Ovary (tissue), 10 donors: ENCODE measurements at places on chromosomes 2 and 18.

- DNase-seq = no peak
These were observed 13.2 kb downstream of the MFSD2B start for GRCh38 chr2:24022975-24023575.

- no peak for DNase-seq
These were observed 124.2 kb downstream of the CABYR start for GRCh38 chr18:24263050-24263449.

DNA sequence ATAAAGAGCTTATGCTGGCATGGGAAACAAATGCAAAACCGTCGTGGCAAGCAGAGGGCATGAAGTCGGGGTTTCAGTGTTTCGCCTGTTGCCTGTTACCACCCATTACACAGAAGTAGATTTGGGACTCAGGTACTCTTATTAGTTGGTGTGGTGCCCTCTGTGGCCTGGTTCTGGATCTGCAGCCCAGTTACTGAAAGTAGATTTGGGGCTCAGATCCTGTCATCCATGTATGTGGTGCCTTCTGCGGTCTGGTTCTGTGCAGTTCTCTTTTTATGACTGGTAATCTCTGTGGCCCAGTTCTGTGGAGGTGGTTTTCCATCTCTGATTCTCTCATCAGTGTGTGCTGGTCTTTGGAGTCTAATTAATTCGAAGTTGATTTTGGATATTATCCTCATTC lies 45.2 kb downstream of the ADNP2 start:
- DNase-seq = peak; percentile 29

DNA sequence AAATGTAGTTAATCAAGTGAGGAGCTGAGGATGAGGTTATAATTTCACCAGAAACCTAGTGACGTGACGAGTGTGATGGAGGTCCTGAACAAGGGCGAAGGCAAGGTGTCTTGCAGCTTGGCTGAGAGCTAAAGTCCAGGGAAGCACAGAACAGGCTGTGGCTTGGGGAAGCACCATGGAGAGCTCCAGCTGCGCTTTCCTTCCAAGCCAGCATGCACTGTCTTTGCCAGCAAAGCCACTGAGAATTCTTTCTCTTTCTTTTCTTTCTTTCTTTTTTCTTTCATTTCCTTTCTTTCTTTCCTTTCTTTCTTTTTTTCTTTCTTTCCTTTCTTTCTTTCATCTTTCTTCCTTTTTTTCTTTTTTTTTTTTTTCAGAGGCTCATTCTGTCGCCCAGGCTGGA lies 239.3 kb downstream of the FBXO15 start:
- no peak for DNase-seq

- DNase-seq = no peak
These were observed 267.5 kb downstream of the CALCRL start for GRCh38 chr2:187180529-187180928.

DNA sequence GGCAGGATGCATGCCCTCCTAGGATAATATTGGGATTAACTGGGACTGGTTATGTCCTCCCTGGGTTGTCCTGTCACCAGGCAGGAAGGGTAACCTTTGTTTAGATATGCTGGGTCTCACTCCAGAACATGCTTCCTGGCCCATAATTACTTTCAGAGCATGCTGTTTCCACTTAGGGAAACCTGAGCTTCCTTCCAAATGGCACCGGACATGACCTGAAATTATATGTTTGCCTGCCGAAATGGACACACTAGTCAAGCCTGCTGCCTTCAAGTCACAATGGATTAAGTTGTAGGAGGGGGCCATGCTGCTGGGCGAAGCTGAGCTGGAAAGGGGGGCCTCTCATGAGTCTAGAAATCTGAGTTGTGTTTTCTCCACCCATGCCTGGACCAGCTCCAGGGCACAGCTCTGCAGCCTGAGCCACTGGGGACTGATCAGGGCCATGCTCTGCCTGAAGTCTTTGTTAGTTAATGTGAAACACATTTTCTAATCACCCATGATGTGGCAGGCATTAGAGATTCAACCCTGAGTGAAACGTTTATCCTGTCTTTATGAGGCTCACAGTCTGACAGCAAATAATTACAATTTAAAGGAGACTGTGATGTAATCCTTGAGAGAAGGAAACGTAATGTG lies 273.3 kb downstream of the TNS1 start:
- DNase-seq = peak; percentile 56

- DNase-seq = no peak
These were observed 31.9 kb upstream of the MAPRE3 start for GRCh38 chr2:26938399-26939118.

- DNase-seq = no peak
These were observed 12.0 kb upstream of the BCL11A start for GRCh38 chr2:60565472-60565871.

DNA sequence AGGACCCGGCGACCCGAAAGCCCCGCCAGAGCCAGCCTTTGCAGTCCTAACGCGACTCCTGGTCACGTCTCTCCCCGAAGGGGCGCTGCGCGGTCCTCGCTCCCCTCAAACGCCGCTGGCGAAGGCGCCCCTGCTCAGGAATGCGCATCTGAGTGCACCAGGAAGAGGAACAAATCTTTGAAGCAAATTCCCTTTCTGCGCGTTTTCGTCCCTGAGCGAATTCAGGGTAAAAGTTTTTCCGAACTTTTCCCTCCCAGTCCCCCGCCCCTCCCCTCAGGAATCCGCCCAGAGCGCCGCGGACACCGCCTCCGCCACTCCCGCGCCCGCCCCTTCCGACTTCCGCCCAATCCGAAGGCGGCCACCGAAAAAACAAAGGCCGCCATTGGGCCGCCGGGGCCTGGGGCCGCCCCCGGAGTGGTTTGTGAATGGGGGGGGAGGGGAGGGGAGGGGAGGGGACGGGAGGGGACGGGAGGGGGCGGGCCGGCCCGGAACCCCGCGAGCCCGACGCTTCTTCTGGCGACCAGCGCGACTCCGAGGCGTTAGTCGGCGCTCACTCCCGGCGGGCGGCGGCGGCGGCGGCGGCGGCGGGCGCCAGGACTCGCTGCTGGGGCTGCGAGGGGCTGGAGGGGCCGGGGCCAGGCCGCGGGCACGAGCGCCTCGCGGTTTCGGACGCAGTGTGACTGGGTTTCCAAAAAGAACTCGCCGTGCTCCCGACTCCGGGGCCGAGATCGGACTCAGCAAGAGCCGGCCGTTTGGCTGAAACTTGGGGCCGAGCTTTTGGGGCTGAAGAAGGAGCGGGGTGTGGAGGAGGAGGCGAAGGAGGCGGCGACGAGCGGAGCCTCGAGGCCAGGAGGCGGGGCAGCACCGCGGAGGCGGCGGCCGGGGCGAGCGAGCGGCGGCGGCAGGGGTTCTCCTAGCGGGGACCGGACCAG lies at the start of gene FZD7:
FZD7 (plus strand) TSS at position 539 of the 932 bp plus-strand sequence. CDS start 793 bp downstream, outside the sequence.
- peak; percentile 97 for DNase-seq

- no peak for DNase-seq
These were observed 466.1 kb upstream of the MC4R start for GRCh38 chr18:60838677-60839076.

- DNase-seq = no peak
These were observed 584.3 kb downstream of the ADCYAP1 start for GRCh38 chr18:1488957-1489356.

- DNase-seq = no peak
These were observed 130.0 kb upstream of the STON1 start for GRCh38 chr2:48399828-48400552.

GRCh38 chr18:43620936-43621335 lies 343.6 kb upstream of the SYT4 start:
- DNase-seq = no peak

DNA sequence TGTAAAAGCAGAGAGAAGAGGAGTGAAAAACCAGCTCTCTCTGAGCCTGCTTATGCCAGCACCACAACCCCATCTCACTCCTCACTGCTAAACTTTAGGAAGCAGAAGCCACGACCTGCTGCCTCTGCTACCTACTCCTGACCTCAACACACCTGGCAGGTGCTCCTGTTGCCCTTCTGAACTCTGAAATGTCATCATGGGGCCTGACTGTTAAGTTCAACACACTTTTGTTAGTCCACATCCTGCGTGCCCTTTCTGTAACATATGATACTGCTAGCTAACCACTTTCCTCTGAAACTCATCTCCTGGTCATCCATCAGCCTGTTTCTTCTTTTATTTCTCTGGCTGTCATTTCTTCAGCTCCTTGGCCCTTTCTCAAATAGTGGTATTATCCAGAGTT lies 118.1 kb downstream of the EPB41L3 start:
- no peak for DNase-seq

DNA sequence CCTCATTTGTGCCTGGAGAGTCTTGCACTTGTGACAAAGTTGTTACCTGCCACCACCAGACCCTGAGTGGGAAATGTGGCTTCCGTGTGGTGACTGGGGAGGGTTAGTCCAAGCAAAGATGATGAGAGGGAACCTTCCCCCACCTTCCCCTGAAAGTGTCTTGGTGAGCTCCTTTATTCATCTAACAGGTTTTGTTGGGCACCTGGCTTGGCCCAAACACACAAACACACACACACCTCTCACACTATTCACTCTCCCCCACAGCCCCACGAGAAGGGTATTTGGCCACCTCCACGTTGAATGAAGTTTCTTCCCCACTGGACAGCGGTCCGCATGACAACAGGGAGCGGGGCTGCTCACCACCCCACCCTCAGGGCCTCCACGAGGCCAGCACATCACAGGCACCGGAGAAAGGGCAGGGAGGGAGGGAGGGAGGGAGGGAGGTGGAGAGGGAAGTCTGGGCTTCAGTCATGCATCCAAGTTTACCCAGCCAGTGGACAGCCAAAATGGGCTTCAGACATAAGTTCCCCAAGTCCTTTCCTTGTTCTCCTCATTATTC lies 1.4 kb downstream of the CIB4 start:
- no peak for DNase-seq

DNA sequence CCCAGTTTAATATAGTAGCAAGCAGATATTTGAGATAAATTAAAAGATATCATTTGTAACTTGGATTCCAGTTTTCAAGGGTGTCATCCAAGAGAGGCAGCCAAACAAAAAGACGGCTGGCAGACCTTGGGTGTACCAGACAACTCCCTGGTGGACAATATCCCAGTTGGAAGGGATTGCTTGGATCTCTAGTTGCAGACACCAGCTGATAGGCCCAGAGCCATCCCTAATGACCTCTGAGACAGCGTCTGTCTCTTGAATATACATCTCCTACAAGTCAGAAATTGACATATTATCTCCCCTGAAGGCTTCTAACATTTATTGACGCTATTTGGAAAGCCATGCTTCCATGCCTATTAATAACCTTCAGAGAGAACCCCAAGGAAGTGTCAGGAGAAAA lies 67.7 kb downstream of the ACVR1 start:
- DNase-seq = no peak

GRCh38 chr2:192051533-192051932 lies 143.2 kb downstream of the TMEFF2 start:
- DNase-seq = no peak

DNA sequence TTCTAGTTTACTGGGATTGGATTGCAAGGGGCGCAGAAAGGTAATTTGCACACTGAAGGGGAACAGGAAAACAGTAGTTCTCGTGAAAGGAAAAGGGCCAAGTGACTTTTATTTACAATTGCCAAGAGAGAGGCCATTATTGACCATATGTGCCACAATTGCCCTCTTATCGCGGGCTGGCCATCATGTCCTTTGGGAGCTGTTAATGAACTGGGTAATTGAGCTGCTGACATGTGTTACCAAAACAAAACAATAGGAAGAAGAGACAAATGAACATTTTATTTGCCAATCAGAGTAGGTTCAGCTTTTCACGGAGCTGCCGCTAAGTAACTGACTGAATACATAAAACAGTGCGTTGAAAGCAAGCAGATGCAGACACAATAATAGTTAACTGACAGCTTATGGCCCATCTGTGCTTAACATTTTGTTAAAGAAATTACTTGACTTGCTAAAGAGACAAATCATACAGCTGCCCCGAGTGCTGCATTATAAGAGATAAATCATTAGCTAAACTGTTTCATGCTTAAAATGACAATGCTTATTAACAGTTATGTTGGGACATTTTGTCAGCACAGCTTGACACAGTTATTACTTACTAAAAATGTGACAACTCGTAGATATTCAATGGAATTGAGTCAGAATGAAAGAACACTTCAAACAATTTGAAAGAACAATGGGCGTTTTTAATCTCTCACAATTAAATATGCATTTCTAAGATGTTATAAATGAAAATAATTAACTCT lies 57.5 kb downstream of the PAX3 start:
- DNase-seq = no peak

DNA sequence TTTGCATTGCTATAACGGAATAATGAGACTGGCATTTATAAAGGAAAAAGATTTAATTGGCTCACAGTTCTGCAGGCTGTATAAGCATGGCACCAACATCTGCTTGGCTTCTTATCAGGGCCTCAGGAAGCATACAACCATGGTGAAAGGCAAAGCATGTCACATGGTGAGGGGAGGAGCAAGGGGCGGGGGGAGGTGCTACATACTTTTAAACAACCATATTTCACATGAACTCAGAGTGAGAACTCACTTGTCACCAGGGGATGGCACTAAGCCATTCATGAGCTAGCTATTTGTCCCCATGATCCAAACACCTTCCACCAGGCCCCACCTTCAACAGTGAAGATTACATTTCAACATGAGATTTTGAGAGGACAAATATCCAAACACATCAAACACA lies 188.7 kb downstream of the MBD5 start:
- no peak for DNase-seq

DNA sequence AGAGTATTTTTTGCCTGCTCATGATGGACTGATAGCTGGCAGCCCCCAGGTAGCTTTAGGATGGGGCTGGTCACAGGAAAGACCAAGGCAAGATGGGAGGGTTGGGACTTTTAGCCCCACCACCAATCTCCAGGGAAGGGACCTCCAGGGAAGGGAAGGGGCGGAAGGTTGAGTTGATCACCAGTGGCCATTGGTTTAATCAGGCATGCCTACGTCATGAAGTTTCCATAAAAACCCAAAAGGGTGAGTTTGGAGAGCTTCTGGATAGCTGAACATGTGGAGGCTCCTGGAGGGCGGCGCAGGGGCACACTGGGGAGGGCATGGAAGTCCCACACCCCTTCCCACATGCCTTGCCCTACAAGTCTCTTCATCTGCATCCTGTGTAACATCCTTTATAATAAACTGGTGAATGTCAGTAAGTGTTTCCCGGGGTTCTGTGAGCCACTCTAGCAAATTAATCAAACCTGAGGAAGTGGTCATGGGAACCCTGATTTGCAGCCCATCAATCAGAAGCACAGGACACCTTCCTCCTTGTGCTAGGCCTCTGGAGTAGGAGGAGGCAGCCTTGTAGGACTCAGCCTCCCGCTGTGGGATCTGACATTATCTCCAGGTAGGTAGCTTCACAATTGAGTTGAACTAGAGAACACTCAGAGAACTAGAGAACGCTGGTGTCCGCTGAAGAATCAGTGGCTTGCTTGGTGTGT lies 30.3 kb downstream of the RAB31 start:
- no peak for DNase-seq

- no peak for DNase-seq
These were observed 203.0 kb downstream of the SETBP1 start for GRCh38 chr18:44883671-44884070.

- no peak for DNase-seq
These were observed 288.8 kb upstream of the PIK3C3 start for GRCh38 chr18:41666231-41666630.

- no peak for DNase-seq
These were observed 61.3 kb upstream of the ITSN2 start for GRCh38 chr2:24421668-24422067.

GRCh38 chr18:23337599-23338444 lies 115.3 kb upstream of the RIOK3 start:
- no peak for DNase-seq

GRCh38 chr2:54332386-54332785 lies 76.4 kb upstream of the TSPYL6 start:
- no peak for DNase-seq

GRCh38 chr18:45059695-45060094 lies 379.0 kb downstream of the SETBP1 start:
- DNase-seq = no peak
